HEK293T (cell line): ENCODE measurements at places on chromosomes 5 and 9.

DNA sequence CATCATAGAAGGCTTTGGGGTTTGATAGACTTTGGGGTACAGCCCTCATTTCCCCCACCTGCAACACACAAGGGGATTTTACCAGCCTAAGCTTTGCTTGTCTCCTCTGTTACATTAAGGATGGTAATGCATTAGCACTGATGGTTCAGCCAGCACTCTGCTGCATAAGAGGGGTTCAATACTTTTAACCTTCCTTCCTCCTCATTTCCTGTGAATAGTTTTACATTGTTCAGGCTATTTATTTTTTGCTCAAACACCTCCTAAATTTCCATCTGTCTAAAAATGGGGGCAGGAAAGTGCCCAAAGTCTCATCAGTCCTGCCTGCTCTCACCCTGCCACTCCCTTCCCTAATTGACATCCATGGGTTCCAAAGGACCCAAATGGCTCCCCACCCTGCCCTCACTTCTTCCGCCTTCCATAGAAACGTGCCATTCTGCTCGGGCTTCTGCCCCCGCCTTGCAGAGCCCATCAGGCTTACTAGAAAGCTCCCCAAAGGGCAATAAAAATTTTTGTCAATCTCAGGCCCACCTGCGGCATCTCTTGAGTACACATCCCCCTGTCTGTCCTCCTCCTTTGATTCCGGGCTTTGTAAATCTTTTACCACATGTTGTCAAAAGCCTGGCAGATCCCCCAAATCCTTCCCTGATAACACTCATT is 239.5 kb upstream of the SLC24A2 start:
- no peak for DNase-seq

DNA sequence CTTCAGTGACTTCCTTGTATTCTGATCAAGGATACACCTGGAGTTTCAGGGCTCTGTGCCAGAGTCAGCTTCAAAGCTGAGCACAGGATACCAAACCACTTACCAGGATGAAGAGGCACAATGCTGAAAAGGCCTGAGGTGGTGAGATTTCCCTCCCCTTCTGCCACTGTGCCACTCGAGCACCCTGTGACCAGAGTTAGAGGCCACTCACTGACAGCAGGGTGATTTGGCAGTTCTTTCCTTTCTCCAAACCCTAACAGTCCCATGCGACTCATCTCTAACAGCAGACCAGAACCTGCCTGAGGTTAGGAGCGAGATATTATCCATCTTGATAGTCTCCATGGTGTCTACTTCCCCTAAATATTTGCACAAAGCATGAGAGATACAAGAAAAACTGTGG is 1.8 kb downstream of the PLGRKT start:
- DNase-seq = no peak

DNA sequence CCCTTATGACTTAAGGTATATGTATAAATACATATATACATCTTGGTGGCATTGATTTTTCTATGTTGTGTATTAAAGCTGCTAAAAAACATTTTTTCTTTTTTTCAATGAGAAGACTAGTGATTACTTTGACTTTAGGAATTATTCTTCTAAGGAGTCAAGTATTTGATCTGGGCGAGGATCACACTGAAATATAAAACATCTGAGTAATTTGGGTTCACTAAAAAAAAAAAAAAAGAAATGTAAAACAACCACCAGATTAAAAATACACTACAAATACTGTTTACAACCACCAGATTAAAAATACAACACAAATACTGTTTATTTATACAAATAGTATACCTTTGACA is 9.0 kb downstream of the UBAP1 start:
- DNase-seq = no peak

DNA sequence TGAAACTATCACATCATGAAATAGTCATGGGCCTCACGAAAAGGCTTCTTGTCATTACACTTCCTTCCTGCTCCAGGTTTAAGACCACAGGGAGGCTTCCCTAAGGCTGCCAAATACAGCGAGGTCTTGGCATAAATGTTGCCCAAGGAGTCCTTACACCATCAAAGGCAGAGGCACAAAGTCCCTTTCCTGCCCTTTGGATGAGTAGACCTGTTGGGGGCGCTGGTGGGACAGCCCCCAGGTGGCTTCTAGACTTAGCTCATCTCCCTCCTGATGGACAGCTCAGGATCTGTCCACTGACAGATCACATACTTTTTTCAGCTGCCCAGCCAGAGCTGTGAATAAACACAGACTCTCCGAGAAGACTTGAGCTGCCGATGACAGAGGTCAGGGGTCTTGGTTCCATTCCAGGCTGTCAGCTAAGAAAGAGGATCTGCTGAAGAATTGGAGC is 15.5 kb upstream of the MEGF9 start:
- DNase-seq = no peak

- DNase-seq = no peak
Observed at GRCh38 chr5:109703829-109704228, 14.1 kb downstream of the MAN2A1 start.

- no peak for DNase-seq
Observed at GRCh38 chr5:151144275-151144674, 13.3 kb downstream of the ANXA6 start.

DNA sequence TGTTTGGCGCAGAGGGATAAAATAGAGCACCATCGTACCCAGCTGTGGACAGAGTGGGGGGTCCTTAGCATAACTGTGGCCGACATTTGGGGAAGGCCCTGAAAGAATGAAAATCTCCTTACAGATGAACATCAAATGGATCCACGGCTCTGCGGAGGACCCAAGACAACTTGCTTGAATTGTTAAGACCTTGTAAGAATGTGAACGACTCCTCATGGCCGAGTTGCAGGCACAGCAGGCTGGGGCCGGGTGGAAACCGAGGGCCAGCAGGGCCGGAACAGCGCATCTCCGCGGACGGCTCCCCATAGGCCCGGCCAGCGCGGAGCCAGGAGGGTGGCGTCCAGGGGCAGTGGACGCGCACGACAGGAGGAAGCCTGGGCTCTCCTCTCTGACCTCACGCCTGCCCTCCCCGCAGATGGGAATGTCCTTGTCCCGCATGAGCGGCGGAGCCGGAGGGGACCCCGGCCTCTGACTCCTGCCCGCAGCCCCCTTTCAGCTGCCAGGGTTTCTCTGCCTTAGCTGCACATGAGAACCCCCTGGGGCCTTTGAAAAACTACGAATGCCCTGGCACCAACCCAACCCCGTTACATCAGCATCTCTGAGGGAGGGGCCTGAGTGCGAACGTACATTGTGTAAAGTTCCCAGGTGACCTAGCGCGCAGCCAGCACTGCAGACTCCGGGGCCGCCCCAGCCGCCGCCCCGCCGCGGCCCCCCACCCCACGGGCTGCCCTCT is 36.2 kb upstream of the PTCH1 start:
- no peak for DNase-seq

DNA sequence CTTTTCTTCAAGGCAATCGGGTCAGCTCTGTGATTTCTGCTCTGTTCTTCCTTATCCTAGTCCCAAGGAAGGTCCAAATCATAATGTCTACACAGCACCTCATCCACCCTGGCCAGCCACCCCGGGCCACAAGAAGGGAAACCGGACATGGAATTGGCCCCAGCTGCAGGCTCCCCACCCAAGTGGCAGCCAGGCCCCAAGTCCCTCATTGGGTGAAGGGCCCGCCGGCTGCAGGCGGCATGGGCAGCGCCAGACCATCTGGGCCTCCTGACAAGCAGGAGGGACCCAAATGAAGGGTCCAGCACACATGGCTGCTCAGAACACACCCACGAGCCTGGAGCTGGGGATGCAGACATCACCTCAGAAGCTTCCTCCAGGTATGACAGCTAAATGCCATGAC is 33.7 kb downstream of the BICD2 start:
- DNase-seq = no peak

- DNase-seq = no peak
Observed at GRCh38 chr9:95788521-95788991, 86.9 kb upstream of the ERCC6L2 start.

DNA sequence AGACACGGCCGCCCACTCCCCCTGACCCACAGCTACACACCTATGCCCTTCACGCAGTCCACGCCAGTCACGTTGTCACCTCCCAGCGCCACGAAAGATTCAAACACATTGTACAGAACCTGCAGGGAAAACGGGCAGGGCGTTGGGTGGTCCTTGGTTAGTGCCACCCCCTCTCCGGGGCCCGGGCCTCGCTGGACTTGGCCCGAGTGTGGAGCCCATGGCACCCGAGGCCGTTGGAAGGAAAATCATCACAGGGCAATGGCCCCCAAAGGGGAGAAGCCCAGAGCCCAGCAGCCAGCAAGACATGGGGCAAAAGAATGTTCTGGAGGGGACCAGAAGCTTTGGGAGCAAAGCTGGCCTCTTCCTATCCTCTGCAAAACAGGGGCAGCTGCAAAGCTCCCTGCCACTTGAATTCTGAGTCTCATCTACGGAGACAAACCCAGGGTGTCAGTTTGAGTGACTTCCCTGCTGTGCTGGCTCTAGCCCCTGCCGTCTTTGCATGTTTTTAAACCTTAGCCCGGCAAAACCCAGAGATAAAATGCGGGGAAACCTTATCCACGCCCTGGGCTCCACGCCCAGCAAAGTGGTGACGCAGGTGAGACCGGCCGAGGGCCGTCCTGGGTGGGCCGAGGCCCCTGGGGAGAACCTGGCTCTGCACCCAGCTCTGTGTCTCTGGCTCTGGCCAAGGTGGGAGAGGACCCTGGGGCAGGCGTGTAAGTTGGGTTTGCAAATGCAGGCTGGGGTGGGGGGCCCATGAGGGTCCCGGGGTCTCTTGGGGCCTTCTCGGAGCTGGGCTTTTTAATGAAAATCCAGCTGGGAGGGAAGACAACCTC is 38.9 kb downstream of the SLC9A3 start:
- DNase-seq = no peak

DNA sequence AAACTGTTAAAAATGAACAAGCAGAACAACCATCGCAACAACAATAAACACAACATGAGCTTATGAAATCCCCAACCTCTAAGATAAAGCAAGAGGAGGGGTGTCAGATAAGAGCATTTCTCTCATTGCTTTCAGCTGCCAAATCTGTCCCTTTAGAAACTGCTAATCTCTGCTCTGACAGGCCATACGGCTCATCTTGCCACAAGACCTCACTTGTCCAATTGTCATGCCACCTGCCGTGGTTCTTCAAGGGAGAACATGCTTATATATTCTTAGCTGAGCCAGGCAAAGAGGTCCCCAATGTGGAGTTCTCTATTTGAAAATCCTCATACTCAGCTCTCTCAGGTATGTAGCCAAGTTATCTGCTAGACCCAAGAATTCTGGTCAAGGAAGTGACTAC is 405.0 kb upstream of the TNC start:
- DNase-seq = no peak

- no peak for DNase-seq
Observed at GRCh38 chr9:96020300-96020791, 144.9 kb downstream of the ERCC6L2 start.

DNA sequence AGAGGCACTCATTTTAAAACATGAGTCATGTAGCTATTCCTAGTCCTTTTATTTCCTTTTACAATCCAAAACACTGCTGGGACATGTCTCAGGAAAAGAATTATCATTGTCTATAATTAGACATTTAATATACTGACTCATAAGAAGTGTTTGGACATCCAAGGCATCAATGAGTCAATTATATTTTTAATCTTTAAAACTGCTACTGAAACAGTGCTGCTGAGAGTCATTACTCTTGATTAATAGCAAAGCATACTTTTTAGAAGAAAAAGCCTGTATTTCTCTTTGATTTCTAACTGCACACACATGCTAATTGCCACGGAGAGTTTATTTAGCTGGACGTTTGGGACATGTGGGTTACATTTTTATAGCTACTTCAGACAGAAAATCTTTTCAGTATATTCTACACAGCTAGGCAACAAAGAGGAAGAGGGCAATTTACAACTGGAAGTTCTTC is 1249.0 kb upstream of the CDH18 start:
- no peak for DNase-seq

GRCh38 chr9:96453625-96454024 is 3.7 kb downstream of the HABP4 start:
- peak; percentile 25 for DNase-seq

GRCh38 chr5:149049371-149049781 is 13.5 kb downstream of the SH3TC2 start:
- no peak for DNase-seq

GRCh38 chr9:108859459-108860114 is 2.5 kb upstream of the ACTL7A start:
- DNase-seq = no peak

DNA sequence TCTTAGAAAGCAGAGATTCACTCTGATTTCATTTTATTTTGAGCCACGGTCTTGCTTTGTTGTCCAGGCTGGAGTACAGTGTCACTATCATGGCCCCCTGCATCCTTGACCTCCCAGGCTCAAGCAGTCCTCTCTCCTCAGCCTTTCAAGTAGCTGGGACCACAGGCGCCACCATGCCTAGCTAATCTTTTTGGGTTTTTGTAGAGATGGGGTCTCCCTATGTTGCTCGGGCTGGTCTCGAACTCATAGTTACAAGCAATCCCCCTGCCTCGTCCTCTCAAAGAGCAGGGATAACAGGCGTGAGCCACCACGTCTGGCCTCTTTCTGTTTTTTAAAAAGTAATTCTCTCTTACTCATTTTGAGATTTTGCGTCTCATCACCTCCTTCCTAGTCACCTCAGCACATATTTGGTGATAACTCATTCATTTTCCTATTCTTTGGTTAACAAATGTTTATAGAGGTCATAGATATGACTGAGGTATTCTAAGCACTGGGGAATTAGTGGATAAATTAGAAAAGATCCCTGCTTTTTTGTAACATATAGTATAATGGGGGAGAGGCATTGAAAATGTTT is 10.8 kb upstream of the DCP2 start:
- no peak for DNase-seq

- DNase-seq = no peak
Observed at GRCh38 chr9:89668866-89669246, 64.0 kb downstream of the GADD45G start.

GRCh38 chr5:119082691-119083090 is 11.8 kb downstream of the DMXL1 start:
- no peak for DNase-seq

DNA sequence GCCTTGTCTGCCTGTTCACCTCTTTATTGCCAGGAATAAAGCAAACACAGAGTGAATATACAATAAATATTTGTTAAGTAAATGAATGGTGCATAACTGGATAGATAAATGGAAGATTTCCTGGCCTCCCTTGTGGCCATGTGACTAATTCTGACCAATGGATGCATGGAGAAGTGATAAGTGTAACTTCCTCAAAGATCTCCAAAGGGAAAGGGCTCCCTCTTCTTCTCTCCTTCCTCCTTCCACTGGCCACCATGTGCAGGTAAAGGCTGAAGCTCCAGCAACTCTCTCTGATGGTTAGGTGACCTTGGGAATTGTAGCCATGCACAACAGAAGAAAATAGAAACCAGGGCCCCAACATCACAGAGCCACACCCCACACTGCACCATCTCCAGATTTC is 174.4 kb downstream of the EBF1 start:
- DNase-seq = no peak

- DNase-seq = no peak
Observed at GRCh38 chr5:99640646-99641045, 711.8 kb upstream of the CHD1 start.

GRCh38 chr9:17082343-17083064 is 52.3 kb upstream of the CNTLN start:
- peak; percentile 27 for DNase-seq

- no peak for DNase-seq
Observed at GRCh38 chr9:71975833-71976232, 64.4 kb downstream of the C9orf85 start.
